ENCODE measurements at places on chromosomes 12 and 14.
A peak's percentile ranks its signal among the peaks of the same experiment; 100 is the strongest.

DNA sequence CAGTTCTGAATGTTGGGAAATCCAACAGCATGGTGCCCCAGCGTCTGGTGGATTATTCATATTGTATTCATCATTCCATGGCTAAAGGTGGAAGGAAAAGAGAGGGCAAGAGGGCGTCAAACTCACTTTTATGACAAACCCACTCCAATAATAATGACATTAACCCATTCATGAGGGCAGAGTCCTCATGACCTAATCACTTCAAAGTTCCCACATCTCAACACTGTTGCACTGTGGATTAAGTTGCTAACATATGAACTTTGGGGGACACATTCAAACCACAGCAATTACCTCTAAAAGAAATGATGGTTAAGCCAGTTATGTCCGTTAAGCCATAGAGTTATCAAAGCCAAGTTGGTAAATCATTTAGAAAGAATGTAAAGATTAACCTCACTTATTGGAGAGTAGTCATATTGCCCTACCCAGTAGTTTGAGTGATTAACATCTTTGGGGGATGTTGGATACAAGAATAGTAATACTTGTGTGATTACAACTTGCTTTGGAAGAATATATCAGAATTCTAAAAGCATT lies 212.4 kb upstream of the FLRT2 start:
- DNase-seq, result no peak
- no peak overlapping the region for H3K27ac ChIP-seq
- no peaks in the 10 kb centered on the region for H3K36me3 ChIP-seq
- H3K27me3 ChIP-seq, result no peaks in the 10 kb centered on the region

- no peak for DNase-seq
- H3K36me3 ChIP-seq, result no peaks in the 10 kb centered on the region
- H3K4me1 ChIP-seq, result peaks cover 39% of the 10 kb centered on the region
These were observed 3.9 kb upstream of the KRT4 start for GRCh38 chr12:52817699-52818238.

- H3K4me1 ChIP-seq, result peaks cover 17% of the 10 kb centered on the region
- no peak for DNase-seq
- no peak overlapping the region for H3K4me3 ChIP-seq
- no peak overlapping the region for H3K27ac ChIP-seq
- H3K27me3 ChIP-seq, result no peaks in the 10 kb centered on the region
These were observed 124.0 kb upstream of the CPM start for GRCh38 chr12:69056743-69057515.

- no peak overlapping the region for H3K4me3 ChIP-seq
- no peaks in the 10 kb centered on the region for H3K27me3 ChIP-seq
- H3K27ac ChIP-seq, result peak overlapping the region; percentile 75
- DNase-seq, result no peak
These were observed 63.5 kb downstream of the CLMN start for GRCh38 chr14:95256002-95256775.

GRCh38 chr14:94027566-94028449 lies 1.7 kb downstream of the OTUB2 start:
- peaks cover 3% of the 10 kb centered on the region for H3K4me1 ChIP-seq
- peak overlapping the region; percentile 67 for H3K4me3 ChIP-seq
- H3K27me3 ChIP-seq, result no peaks in the 10 kb centered on the region
- DNase-seq, result no peak
- H3K36me3 ChIP-seq, result no peaks in the 10 kb centered on the region

DNA sequence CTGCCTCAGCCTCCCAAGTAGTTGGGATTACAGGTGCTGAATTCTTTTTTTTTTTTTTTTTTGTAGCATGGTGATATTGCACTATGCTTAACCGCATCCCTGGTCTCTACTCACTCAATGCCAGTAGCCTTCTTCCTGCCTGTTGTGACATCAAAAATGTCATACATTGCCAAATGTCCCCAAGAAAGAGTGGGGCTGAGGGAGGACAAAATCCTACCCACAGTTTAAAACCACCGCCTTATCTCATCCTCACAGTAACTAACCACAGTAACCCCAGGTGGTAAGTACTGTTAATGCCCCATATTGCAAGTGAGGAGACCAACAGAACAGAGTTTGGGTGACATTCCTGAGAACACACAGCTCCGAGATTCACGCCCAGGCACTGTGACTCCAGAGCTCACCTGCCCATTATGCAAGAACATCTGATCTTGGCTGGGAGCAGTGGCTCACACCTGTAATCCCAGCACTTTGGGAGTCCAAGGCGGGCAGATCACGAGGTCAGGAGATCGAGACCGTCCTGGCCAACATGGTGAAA lies 19.6 kb downstream of the MORN3 start:
- no peak overlapping the region for H3K27ac ChIP-seq
- H3K4me1 ChIP-seq, result no peaks in the 10 kb centered on the region
- peaks cover 2% of the 10 kb centered on the region for H3K36me3 ChIP-seq
- H3K27me3 ChIP-seq, result no peaks in the 10 kb centered on the region
- no peak for DNase-seq

DNA sequence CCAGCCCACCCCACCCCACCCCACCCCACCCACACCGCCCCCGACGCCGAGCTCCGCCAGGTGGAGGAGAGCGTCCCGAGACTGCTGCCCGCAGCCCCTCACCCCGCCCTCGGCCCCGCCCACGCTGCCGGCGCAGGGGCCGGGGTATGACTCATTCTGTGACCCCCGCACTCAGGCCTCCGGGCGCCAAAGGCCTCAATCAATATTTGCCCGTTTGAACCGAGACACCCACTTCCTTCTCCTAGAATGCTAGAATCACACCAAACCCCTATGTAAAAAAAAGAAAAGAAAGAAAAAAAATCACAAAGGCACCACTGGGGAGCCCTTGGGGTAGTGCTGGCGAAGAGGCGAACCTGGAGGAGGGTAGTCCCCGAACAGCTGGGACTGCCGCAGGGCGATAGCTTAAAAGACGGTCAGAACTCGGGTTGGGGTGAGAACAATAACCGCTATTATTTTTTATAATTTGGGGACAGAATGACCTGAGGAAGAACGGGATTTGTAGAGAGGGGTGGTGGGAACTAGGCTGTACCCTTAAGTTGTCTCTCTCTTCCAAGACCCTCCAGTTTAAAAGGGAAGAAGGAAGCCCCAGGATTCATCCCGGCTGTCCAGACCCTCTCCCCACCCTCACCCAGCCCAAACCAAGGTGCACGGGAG lies 894 bp downstream of the KRT8 start:
- DNase-seq, result no peak
- H3K36me3 ChIP-seq, result peaks cover 27% of the 10 kb centered on the region
- H3K4me1 ChIP-seq, result peaks cover 73% of the 10 kb centered on the region
- H3K4me3 ChIP-seq, result peak overlapping the region; percentile 98

- peaks cover 45% of the 10 kb centered on the region for H3K4me1 ChIP-seq
- no peak for DNase-seq
- no peaks in the 10 kb centered on the region for H3K36me3 ChIP-seq
- H3K27ac ChIP-seq, result peak overlapping the region; percentile 30
These were observed 60.2 kb upstream of the ACTN1 start for GRCh38 chr14:69039288-69039628.

- H3K4me1 ChIP-seq, result peaks cover 6% of the 10 kb centered on the region
- H3K27me3 ChIP-seq, result peaks cover 1% of the 10 kb centered on the region
- no peaks in the 10 kb centered on the region for H3K36me3 ChIP-seq
- no peak overlapping the region for H3K4me3 ChIP-seq
These were observed 3.8 kb downstream of the ZBTB42 start for GRCh38 chr14:104804481-104805325.
